ENCODE measurements at places on chromosomes 16 and 17. TPM values are rescaled to one million over a fixed set of nuclear protein-coding genes. Genes with fewer than 3 reads are reported as not detected.

The CCL7 gene
- not detected for total RNA-seq

The CDRT4 gene
- total RNA-seq = not detected

The CTRB2 gene
- not detected for total RNA-seq

The RNFT1 gene
- total RNA-seq = 14.0 TPM

The ST6GALNAC2 gene
- 0.98 TPM for total RNA-seq
